T-cell (primary cell): ENCODE measurements at places on chromosomes 7 and 10. TPM values are rescaled to one million over a fixed set of nuclear protein-coding genes. Genes with fewer than 3 reads are reported as not detected.

DNA sequence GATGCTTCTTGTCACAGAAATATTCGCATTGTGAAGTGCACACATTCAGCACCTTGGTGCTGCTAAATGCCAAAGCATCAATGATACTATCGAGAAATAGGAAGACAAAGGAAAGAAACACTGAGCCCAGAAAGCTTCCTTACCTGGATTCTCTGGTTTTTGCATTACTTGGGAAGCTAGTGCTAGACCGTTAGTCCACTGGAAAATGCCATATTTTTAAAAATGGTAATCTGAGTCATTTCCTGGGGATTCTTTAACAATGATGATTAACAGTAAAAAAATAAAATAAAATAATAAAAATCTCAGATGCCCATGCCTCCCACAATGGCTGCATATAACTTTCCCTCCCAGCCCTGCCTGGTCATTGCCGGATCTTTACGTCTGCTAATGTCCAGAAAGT lies 420.1 kb upstream of the MGMT start:
- peaks cover 17% of the 10 kb centered on the region for H3K27me3 ChIP-seq
- no peak overlapping the region for H3K27ac ChIP-seq
- peaks cover 6% of the 10 kb centered on the region for H3K4me1 ChIP-seq
- H3K36me3 ChIP-seq = no peaks in the 10 kb centered on the region

DNA sequence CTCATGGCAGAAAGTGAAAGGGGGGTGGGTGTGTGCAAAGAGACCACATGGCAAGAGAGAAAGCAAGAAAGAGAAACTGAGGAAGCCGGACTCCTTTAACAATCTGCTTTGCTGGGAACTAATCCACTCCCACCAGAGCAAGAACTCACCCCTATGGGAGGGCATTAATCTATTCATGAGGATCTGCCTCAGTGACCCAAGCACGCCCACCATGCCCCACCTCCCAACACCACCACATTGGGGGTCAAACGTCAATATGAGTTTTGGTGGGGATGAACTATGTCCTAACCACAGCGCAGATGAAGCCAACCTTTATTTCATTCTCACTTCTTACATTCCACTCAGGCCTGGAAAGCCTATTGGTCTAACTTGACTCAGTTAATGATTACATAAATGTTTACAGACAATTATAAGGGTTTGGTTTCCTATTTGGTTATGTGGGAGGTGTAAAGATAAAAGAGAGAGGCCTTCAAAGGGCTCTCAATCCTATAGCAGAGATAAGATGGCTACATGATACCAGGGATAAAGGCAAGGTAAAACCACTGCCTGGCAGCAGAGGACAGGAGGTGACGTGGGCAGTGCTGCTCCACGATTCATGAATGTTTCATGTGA lies 601.8 kb downstream of the PARD3 start:
- no peaks in the 10 kb centered on the region for H3K27me3 ChIP-seq
- H3K27ac ChIP-seq = no peak overlapping the region
- no peaks in the 10 kb centered on the region for H3K36me3 ChIP-seq
- no peak for DNase-seq

- H3K36me3 ChIP-seq = no peaks in the 10 kb centered on the region
- peak; percentile 99 for DNase-seq
- no peaks in the 10 kb centered on the region for H3K27me3 ChIP-seq
- peaks cover 25% of the 10 kb centered on the region for H3K4me1 ChIP-seq
- peak overlapping the region; percentile 99 for H3K4me3 ChIP-seq
- H3K27ac ChIP-seq = peak overlapping the region; percentile 99
These were observed 814 bp upstream of the CDK13 start for GRCh38 chr7:39948956-39949928.

DNA sequence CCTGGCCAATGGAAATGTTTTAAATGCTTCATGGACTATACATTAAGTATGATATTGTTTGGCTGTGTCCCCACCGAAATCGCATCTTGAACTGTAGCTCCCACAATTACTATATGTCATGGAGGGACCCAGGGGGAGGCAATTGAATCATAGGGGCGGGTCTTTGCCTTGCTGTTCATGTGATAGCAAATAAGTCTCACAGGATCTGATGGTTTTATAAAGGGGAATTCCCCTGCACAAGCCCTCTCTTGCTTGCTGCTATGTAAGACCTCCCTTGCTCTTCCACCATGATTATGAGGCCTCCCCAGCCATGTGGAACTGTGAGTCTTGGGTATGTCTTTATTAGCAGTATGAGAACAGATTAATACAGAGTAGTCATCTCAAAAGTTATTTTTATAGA lies 32.4 kb upstream of the GRB10 start:
- DNase-seq = no peak
- H3K4me3 ChIP-seq = no peak overlapping the region
- H3K36me3 ChIP-seq = no peaks in the 10 kb centered on the region
- no peaks in the 10 kb centered on the region for H3K27me3 ChIP-seq
- no peaks in the 10 kb centered on the region for H3K4me1 ChIP-seq

- no peaks in the 10 kb centered on the region for H3K27me3 ChIP-seq
- H3K27ac ChIP-seq = peak overlapping the region; percentile 80
- DNase-seq = no peak
- peaks cover 1% of the 10 kb centered on the region for H3K36me3 ChIP-seq
These were observed 720 bp upstream of the RFC2 start for GRCh38 chr7:74254858-74255379.

DNA sequence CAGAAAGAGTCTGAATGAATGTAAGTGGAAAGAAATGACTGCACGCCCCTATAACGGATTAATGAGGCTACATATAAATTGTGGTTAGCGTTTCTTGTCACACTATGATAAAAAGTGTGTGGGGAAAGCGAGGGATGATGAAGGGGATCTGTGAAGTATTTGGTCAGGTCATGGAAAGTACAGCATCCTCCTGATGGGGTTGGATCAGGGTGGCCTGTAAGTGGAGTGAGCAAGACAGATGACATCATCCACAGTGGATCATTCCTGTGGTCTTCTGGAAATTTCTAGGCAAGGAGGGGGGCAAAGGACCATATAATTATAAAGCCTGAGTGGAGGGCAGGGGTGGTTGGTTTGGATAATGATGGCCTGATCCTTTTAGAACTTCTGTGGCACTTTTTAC lies 606.0 kb downstream of the INHBA start:
- no peaks in the 10 kb centered on the region for H3K27me3 ChIP-seq
- H3K4me3 ChIP-seq = no peak overlapping the region
- no peaks in the 10 kb centered on the region for H3K4me1 ChIP-seq
- H3K36me3 ChIP-seq = no peaks in the 10 kb centered on the region

DEPP1 gene
- 0.30 TPM for total RNA-seq

DNA sequence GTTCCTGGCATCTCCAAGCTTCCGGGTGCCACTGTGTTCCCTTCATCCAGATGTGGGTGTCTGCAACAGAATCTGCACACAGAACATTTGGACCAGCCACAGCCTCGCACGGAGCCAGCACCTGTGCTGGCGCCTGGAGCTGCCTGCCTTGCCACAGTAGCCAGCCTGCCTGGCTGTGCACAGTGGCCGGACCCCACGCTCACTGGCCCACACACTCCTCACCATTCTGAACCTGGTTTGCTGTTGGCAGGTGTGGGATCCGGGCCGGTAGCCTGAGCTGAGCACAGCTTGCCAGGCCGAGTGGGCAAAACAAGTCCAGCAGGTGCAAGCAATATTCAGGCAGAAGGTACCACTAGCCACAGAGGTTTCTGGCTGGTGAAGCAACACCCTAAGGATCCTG lies 7.6 kb upstream of the KLHL7 start:
- no peak overlapping the region for H3K4me3 ChIP-seq
- no peaks in the 10 kb centered on the region for H3K36me3 ChIP-seq
- H3K4me1 ChIP-seq = no peaks in the 10 kb centered on the region
- H3K27ac ChIP-seq = no peak overlapping the region
- DNase-seq = no peak
- H3K27me3 ChIP-seq = peaks cover 14% of the 10 kb centered on the region

GRCh38 chr10:49212076-49212475 lies 23.9 kb upstream of the TMEM273 start:
- DNase-seq = no peak
- H3K27ac ChIP-seq = no peak overlapping the region
- no peaks in the 10 kb centered on the region for H3K36me3 ChIP-seq
- peaks cover 14% of the 10 kb centered on the region for H3K27me3 ChIP-seq
- no peaks in the 10 kb centered on the region for H3K4me1 ChIP-seq

- no peak for DNase-seq
- H3K36me3 ChIP-seq = no peaks in the 10 kb centered on the region
These were observed 103.5 kb downstream of the MKX start for GRCh38 chr10:27642023-27642589.

DNA sequence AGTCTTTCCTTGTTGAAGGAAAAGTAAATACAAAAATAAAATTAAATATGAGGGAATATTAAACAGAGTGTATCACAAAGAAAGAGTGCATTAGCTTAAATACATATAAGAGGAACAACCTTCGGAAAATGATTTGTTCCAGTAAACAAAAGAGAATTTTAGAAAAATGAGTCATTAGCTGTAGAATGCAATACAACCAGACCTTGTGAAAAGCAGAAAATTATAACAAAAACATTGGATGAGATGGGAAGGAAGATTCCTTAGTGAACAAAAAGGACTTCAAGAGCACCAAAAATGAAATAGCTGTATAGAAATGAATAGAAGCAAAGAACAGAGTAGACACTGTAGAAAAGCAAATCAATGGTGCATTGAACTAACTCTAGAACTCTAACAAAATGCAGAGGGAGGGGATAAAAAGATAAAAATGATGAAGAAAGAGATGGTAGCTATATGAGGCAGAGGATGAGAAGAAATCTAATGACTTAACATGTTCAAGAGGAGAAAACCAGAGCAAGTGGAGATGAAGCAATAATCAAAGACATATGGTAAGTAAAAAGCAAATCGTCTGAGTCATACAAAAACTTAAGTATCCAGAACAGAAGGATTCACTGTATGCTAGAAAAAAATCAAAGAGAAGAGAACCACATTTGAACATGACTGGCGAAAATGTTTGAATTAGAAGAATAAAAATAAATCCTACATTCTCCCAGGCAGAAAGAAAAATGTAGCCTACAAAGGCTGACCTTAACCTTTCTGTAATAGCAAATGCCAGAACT lies 190.5 kb downstream of the TMEM26 start:
- no peaks in the 10 kb centered on the region for H3K4me1 ChIP-seq
- no peaks in the 10 kb centered on the region for H3K27me3 ChIP-seq
- H3K36me3 ChIP-seq = no peaks in the 10 kb centered on the region

- no peaks in the 10 kb centered on the region for H3K36me3 ChIP-seq
- H3K27ac ChIP-seq = no peak overlapping the region
- no peak for DNase-seq
- H3K4me3 ChIP-seq = no peak overlapping the region
- no peaks in the 10 kb centered on the region for H3K27me3 ChIP-seq
These were observed 72.6 kb upstream of the PDLIM1 start for GRCh38 chr10:95363303-95363912.

- no peaks in the 10 kb centered on the region for H3K36me3 ChIP-seq
- peaks cover 4% of the 10 kb centered on the region for H3K27me3 ChIP-seq
- no peak for DNase-seq
- no peaks in the 10 kb centered on the region for H3K4me1 ChIP-seq
- no peak overlapping the region for H3K4me3 ChIP-seq
These were observed 128.4 kb upstream of the PLPP4 start for GRCh38 chr10:120328647-120329046.

DNA sequence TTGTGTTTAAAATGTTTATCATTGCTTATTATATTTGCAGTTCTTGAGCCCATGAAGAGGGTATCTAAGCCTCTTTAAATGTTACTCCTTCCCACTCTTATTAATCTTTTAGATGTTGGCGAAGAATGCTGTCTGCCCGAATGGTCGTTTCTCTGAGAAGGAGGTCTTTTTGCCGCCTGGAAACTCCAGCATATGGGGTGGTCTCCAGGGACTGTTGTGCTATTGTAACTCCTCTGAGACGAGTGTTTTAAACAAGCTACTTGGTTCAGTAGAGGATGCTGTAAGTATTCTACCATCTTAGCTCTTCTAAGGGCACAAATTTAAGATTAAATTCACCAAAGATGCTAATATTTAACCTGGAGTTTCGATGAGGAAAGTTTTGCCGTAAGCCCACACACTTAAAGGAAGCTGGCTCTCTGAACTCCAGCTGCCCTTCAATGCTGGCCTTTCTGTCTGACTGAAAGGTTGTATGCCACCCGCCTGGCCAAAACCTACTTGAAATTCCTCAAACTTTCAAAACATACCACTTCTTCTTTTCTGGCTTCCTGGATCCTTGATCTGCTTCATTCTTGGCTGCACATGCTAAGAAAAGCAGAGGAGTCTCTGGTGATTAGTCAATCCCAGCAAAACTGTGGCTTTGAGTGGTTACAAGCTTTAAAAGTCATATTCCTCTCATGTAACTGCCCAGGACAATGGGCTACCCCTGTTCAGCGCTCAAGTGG lies 74.7 kb downstream of the ABCA13 start:
- no peaks in the 10 kb centered on the region for H3K36me3 ChIP-seq
- DNase-seq = no peak
- H3K27ac ChIP-seq = no peak overlapping the region
- H3K4me1 ChIP-seq = no peaks in the 10 kb centered on the region
- peaks cover 4% of the 10 kb centered on the region for H3K27me3 ChIP-seq
- H3K4me3 ChIP-seq = no peak overlapping the region

GRCh38 chr10:99658622-99659030 lies 683 bp upstream of the ENTPD7 start:
- H3K4me1 ChIP-seq = peaks cover 16% of the 10 kb centered on the region
- H3K27me3 ChIP-seq = peaks cover 3% of the 10 kb centered on the region
- no peak overlapping the region for H3K27ac ChIP-seq
- peak overlapping the region; percentile 79 for H3K4me3 ChIP-seq
- peak; percentile 11 for DNase-seq

GIMAP7 gene
- total RNA-seq = 76.8 TPM

- H3K27me3 ChIP-seq = no peaks in the 10 kb centered on the region
- no peak overlapping the region for H3K27ac ChIP-seq
- no peaks in the 10 kb centered on the region for H3K36me3 ChIP-seq
- DNase-seq = no peak
- no peak overlapping the region for H3K4me3 ChIP-seq
These were observed 63.8 kb downstream of the ENTPD1 start for GRCh38 chr10:95819620-95820329.

DNA sequence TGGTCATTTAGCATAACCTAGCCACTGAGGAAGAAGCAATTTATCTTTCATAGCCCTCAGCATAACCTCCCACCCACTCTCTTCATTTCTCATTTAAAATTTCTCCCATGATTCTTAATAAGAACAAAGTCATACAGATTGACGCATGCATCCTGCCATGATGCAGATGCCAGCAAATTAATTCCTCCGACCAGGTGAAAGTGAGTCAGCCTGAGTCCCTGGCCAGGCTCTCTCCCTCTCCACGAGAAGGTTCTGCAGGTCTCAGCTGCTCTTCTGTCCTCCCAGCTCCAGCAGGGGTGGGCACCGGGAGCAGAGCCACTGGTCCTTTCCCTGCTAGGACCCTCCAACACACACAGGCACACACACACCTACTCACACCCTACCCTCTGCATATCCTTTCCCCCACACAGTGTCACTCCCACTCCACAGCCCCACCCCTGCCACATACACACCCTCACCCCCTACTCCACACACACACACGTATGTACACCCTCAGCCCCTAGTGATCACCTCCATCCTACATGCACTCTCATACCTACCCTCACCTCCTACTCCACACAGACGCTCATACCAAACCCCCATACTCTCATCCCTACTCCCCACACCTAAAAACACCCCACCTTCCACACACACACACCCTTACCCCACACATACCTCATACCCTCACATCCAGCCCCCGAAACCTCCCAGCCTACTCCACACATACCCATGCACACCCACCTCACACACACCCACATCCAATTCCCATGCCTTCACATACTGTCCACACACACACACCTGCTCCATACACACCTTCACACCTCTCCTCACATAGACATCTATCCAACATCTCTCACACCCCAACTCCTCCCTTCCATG lies 78.0 kb downstream of the FAM13C start:
- no peaks in the 10 kb centered on the region for H3K27me3 ChIP-seq
- H3K27ac ChIP-seq = no peak overlapping the region
- H3K4me1 ChIP-seq = no peaks in the 10 kb centered on the region
- H3K4me3 ChIP-seq = no peak overlapping the region
- no peak for DNase-seq
